ENCODE measurements at places on chromosomes 3 and 15. TPM values are rescaled to one million over a fixed set of nuclear protein-coding genes. Genes with fewer than 3 reads are reported as not detected.

The ZNF774 gene
- total RNA-seq: 8.2 TPM

The PTX3 gene
- 33.0 TPM for total RNA-seq

The C3orf80 gene
- 2.6 TPM for total RNA-seq

The TRA2B gene
- total RNA-seq: 131 TPM

The SMCO1 gene
- total RNA-seq: not detected

The HHLA2 gene
- 1.4 TPM for total RNA-seq

The DPPA2 gene
- total RNA-seq: not detected

The AGBL1 gene
- 4.8 TPM for total RNA-seq

The P4HTM gene
- total RNA-seq: 53.0 TPM

The MB21D2 gene
- 31.1 TPM for total RNA-seq

The PPARG gene
- total RNA-seq: 2.9 TPM

The ATG3 gene
- 41.9 TPM for total RNA-seq

The BNC1 gene
- 6.3 TPM for total RNA-seq

The SKOR1 gene
- total RNA-seq: 0.96 TPM

The TPRA1 gene
- total RNA-seq: 29.1 TPM

The MESP2 gene
- total RNA-seq: not detected

The GOLGA6D gene
- total RNA-seq: 1.9 TPM

The CHL1 gene
- total RNA-seq: 18.1 TPM

The B3GALNT1 gene
- 18.3 TPM for total RNA-seq

The IQCF5 gene
- 18.3 TPM for total RNA-seq

The TMEM108 gene
- total RNA-seq: 6.0 TPM

The EBLN2 gene
- total RNA-seq: 13.2 TPM

The IGDCC3 gene
- 2.6 TPM for total RNA-seq

The RLBP1 gene
- not detected for total RNA-seq

The CCDC39 gene
- not detected for total RNA-seq

Data from umbilical cord (tissue), 2 donors.